Activated T-cell treated with anti-CD3 and anti-CD28 coated beads for 1 hour (primary cell): ENCODE measurements at places on chromosomes 7 and 10.
A peak's percentile ranks its signal among the peaks of the same experiment; 100 is the strongest.

DNA sequence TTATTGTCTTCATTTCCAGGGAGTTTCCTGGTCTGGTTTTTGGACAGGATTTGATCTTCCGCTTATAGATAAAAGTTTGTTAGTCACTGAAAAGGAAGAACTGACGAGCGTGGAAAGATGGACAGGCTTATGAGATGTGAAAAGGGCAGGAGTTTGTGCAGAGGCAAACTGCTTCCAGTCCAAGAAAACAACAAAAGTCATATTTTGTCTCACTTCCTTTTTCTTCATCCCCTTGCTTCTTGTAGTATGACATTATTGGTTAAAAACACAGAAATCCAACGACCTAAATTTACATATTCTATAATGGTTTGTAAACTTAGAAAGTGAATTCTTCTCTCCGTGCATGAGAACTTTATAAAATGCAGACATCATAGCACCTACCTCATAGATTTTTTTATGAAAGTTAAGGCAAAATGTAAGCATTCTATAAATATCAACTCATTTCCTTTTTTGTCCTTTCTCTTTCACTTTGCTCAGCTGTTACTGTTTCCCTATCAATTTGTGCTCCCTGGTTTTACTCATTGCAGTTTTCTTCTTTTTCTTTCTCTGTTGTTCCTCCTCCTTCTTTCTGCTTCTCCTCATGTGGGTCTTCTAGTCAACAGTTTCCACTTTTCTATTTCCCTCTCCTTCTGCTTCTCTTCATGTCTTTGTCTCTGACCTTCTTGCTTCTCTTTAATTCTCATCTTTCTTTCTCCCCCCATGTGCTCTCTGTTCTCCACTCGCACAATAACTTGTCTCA, 370.2 kb downstream of the ARL4A start:
- no peak for DNase-seq

GRCh38 chr10:115093776-115094408, 727 bp downstream of the ATRNL1 start:
- no peak for DNase-seq

GRCh38 chr7:134372858-134373257, 56.1 kb upstream of the SLC35B4 start:
- DNase-seq = no peak

- no peak for DNase-seq
Observed at GRCh38 chr7:100545360-100546128, 6.5 kb downstream of the AGFG2 start.

DNA sequence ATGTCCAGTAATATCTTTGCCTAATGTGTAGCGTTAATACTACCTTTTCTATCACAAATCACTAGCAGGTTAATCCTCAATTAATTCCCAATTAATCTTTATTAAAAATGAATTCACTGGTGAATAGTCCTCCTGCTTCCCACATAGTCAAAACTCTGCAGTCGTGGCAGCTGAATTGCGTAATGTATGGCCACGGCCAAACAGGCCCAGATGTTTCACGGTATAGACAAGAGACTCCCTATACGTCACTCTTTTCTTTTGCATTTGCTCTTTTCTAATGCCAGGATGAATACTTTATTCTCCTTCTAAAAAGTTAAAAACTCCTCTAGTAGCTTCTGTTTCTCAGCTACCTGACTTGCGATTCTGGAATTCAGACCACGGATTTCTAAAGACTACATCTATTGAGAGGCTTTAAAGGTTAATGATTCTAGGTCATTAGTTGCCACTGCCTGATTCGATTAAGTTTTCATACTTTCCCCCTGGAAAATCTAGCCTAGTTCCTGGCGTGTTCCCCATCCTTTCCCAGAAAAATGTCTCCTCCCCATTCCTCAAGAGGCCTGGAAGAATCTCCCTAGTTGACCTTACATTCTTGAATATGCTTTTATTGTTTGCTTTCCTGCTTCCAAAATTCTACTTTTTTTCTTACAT, 16.9 kb downstream of the MEOX2 start:
- no peak for DNase-seq

DNA sequence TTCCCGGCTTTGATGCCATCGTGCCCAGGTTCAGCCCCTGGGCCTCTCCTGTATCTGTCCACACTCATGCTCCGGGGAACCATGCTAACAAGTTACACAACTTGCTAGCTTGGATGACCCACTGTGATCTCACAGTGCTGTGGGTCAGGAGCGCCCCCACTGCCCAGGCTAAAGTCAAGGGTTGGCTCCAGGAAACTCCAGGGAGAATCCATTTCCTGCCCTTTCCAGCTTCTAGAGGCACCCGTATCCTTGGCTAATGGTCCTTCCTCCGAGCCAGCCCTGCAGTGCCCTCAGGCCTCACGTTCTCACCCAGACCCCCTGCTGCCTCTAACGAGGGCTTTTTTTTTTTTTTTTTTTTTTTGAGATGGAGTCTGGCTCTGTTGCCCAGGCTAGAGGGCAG, 19.5 kb downstream of the AMZ1 start:
- no peak for DNase-seq

DNA sequence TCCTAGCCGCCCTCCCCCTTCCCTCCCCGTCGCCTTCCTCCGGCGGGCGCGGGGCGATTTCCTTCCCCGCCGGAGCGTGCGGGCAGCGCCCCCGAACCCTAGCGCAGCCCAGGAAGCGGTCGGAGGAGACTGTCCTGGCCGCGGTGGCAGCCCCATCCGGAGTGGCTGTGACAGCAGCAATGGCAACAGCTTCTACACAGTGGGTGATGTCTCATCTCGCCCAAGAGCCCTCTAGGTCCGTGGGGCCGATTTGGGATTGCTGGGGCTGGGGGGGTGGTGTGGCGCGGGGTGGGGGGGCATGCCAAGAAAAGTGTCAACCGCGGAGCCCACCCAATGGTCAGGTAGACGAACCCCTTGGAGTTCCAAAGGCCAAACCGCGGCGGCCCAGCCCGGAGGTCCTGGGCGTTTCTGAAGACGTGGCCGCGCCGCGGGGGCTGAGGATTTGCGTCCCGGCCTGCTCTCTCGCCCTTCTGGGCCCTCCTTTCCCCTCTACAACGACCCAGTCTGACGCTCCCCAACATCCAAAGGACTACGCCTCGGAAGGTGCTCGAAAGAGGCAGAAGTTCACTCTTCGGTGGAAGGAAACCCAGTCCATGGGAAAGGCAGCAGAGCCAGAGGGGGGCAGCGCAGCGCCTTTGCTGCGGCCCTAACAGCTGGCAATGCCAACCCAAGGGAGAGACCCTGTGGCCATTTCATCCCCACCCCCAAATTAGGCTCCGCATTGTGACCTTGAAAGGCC, 603 bp upstream of the TWIST1 start:
- no peak for DNase-seq

DNA sequence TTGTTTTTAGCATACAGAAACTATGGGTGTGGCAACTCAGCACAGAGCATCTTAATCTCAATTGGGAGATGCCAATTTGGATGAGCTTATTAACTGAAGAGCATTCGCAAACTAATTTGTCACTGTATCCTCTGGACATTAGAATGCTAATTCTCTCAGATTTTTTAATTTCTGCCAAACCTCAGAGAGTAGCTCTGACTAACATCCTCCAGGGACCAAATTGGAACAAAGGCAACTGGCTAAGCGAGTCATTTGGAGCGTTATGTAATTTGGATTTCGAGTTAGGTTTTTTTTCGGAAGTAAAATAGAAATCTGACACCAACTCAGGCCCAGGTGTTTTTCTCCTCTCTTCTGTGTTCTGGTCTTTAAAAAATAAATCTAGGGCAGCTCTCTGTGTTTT, 201.9 kb downstream of the BMPER start:
- DNase-seq = no peak

DNA sequence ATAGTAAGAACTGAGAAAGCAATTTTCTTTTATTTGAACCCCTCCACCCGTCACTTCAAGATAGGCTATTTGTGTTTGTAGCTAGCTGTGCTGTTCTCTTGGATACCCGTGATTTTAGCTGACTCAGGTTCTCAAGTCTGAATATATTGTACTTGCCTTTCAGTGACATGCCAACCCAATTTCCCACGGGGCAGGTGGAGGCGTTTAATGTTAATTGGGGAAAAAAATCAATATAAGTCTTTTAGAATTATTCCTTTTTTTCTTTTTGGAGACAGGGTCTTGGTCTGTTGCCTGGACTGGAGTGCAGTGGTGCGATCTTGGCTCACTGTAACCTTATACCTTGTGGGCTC, 36.4 kb downstream of the ZRANB1 start:
- DNase-seq = no peak

DNA sequence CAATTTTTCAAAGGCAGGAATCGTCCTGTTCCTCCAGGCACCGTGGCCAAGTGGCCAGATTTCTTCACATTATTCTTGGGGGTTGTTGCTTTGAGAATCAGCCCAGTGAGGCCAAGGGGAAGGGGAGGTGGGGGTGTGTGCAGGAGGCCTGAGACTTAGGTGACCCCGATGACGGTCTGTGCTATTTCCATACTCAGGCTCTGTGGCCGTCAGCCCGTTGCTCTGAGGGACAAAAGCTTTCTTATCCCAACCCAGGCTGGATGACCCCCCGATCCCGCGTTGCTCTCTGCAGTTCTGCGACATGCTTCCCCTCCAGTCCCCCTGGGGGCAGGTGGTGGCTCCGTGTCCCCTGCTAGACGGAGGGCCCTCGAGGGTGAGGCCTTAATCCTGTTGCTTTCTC, 14.2 kb downstream of the DOCK1 start:
- no peak for DNase-seq

DNA sequence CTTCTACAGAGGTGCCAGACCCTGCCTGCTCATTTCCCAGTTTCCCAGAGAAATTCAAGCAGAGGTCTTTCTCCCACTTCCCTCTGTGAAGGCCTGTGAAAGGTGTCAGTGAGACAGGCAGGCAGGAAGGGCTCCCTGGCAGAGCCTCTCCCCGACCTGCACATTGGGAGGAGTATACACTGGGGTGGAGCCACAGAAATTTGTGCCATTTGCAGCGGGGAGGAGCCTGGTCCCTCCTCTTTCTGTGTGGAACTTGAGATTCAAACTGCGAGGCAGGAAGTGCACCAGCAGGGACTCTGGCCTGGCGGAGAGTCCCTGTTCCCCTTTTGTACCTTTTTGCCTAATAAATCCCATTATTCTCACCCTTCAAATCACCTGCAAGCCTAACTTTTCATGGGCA, 54.6 kb upstream of the OPN4 start:
- no peak for DNase-seq

DNA sequence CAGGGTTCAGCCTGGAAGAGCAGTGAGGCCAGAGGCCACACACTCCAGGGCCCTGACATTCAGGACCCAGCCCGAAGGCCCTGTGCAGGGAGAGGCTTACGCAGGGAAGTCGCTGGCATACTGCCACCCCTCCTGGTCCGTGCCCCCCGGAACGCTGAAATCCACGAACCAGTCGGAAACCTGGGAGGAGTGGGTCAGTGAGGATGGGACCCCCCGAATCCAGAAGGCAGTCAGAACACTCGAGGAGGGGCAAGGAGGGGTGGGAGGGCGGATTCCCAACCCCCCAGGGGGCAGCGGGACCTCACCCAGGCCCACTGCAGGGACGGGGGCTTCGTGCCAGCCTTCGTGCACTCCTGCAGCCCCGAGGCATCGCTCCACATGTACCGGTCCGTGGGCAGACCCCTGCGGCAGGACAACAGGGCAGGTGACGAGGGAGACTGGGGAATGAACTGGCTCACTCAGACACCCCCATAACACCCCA, 13.5 kb downstream of the BHLHA15 start:
- DNase-seq = no peak

- DNase-seq = no peak
Observed at GRCh38 chr7:78253850-78254725, 455.5 kb downstream of the PHTF2 start.

GRCh38 chr7:149680331-149681025, 92.9 kb downstream of the ZNF467 start:
- DNase-seq = no peak

DNA sequence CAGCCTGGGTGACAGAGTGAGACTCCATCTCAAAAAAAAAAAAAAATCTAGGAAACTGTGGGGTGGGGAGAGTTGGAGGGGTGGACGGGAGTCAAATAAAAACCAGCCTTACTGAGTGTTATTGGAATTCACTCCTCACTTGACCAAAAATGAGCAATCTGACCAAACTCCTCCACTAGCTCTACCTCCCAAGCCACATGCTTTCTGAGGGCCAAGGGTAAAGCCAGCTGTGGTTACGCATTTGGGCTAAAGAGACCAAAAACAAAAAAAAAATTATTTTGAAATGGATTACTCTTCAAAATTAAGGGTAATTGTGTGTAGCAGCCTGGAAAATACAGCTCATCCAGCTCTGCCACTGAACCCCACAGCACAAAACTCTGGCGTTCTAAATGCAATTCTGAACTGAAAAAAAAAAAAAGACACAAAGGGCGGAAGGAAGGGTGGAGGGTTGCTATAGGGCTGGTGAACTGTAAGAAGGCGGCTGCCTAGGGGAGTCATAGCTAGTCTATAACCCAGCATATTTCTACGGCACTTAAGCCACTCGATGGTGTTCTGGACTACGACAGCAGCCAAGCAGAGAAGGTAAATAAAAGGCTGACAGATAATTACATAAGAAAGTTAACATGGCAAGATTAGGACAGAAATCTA, 7.8 kb downstream of the ELMO1 start:
- DNase-seq = peak; percentile 7

DNA sequence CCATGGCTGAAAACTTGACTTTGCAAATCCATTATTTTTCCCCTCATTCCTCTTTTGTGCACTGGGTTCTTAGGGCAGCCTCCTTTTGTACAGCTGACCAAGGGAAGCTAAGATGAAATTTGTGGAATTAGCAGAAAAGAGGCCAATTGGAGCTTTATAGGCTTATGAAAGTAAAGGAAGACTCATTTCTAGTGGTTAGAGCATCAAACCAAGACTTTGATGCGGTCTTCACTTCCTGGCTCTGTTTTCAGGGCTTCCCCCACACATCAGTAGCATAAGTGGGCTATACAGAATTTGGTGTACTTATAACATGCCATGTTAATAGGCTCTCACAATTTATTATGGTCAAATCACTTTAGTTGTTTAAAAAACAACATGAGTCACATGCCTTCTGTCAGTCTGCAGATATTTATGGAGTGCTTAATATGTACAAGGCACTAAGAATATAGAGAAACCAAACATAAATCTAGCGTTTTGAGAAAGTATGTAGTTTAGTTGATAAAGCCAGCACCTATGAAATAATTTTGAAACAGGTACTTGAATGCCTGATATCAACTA, 5.7 kb downstream of the AUTS2 start:
- DNase-seq = no peak

GRCh38 chr10:99973190-99973589, 36.6 kb downstream of the DNMBP start:
- DNase-seq = no peak

- no peak for DNase-seq
Observed at GRCh38 chr7:107833684-107834106, 30.7 kb upstream of the SLC26A3 start.
